ENCODE measurements at places on chromosomes 12 and 14.

- DNase-seq: no peak
Measured at GRCh38 chr12:51823875-51824565, 24.5 kb downstream of the FIGNL2 start.

- DNase-seq: no peak
Measured at GRCh38 chr14:20971705-20972021, 16.4 kb downstream of the RNASE2 start.

DNA sequence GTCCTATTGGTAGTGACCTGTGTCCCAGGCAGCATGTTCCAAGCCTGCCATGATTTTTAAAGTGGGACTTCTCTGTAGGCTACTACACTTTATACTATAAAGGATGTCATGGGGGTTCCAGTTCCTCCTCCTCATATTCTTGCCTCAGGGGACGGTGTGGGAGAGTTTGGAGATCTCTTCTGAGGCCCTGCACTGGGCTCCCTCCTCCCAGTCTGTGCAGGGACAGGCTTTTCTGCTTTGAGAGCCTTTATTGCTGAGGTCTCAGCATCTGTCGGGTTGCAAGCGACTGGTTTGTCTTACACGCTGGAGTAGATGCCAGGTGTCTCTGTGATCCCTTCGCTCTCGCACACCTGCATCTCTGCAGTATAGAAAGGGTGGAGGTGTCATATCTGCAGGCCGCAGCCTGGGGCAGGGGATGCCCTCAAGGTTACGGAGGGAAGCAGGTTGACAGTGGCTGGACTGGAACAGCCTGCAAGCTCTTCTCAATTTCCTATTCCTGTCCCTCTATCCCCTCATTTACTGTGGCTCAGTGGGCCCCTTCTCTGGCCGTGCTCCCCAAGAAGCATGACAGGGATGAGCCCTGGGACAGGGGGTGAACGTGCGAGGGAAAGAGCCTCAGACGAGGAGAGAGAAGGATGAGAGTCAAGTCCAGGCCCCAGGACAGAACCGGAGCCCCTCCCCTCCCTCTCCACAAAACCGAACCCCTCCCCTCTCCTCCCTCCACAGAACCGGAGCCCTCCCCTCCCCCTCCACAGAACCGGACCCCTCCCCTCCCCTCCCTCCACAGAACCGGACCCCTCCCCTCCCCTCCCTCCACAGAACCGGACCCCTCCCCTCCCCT is 51.3 kb downstream of the SLC6A12 start:
- DNase-seq: no peak

- no peak for DNase-seq
Measured at GRCh38 chr14:66306101-66306500, 180.1 kb upstream of the CCDC196 start.

DNA sequence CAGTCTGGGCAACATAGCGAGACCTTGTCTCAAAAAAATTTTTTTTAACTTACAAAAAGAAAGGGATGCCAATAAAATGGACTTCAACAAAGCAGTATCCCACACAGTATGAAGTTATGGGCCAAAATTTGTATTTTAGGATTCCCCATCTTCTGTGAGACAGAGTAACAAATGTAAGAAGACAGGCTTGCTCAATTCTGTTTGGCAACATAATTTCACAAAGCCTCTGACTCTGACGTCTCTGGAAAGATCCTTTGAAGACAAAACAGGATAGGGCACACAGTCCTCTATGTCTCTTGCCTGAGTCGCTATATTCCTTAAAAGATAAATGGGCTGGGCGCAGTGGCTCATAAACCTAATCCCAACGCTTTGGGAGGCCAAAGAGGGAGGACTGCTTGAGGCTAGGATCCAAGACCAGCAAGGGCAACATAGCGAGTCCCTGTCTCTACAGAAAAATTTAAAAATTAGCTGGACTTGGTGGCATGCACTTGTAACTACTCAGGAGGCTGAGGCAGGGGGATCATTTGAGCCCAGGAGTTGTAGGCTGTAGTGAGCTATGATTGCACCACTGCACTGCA is 1.1 kb upstream of the HOMEZ start:
- DNase-seq: no peak

- DNase-seq: no peak
Measured at GRCh38 chr12:64895526-64895925, 71.1 kb downstream of the TBC1D30 start.

GRCh38 chr12:52009081-52009751 is 2.5 kb downstream of the TAMALIN start:
- DNase-seq: no peak

- no peak for DNase-seq
Measured at GRCh38 chr14:22466491-22466890, 122.5 kb downstream of the DAD1 start.

DNA sequence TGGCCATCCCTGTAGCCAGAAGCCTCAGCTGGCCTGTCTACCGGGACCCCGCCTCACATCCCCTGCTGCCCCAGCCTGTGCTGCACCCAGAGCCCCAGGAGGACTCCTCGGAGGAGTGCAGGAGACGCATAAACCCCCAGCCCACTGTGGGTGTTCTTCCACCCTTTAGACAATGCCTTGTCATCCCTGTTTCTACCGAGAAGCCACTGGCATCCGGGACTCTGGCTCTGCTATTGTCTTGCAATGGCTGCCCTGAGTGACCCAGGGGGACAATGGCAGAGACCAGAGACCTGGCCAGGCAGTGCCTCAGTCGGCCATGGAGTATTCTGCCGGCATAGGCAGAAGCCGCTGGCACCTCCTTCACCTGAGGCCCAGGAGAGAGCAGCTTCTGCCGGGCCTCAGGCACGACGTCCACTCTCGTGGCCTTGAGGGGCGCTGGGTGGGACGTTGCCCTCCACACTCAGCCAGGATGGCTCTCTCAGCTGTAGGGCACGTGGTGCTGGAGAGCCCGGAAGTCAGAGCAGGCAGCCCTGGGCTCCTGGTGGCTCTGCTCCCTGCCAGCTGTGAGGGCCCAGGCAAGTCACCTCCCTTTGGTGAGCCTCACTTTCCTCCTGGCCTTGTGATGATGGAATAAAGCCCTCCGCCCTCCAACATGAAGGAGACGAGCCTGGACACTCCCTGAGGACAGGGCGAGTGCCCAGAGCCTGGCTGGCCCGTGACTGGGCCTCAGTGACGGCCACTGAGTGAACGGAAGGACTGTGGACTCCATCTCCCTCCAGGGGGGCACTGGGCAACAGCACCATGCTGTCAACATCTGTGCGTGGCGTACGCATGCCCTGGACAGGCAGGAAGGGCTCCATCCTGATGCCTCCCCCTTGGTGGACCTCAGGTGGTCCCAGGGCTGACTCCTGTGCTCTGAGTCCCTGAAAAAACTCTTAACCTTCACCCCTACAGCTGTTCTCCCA is 41.0 kb downstream of the TRAFD1 start:
- no peak for DNase-seq

- DNase-seq: no peak
Measured at GRCh38 chr12:123971770-123972456, 718 bp downstream of the CCDC92 start.

GRCh38 chr12:65607401-65607841 is 216.9 kb upstream of the HMGA2 start:
- no peak for DNase-seq

DNA sequence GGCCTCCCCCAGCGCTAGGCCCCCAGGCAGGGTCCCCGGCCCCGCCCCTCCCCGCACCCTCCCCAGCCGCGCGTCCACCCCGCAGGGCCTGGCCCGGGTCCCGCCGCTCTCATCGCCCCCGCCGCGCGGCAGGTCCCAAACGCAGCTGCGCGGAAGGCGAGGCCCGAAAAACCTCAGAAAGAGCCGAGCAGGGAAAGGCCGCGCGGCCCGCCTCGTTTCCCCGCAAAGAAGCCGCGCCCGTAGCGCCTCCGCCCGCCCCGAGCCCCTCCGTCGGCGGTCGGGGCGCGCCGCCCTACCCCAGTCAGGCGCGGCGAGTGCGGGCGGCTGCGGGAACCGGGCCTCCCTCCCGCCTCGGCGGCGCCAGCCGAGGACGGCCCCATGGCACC is 324 bp downstream of the POLE start:
- DNase-seq: no peak

- no peak for DNase-seq
Measured at GRCh38 chr14:71539650-71540285, 392.5 kb upstream of the RGS6 start.

GRCh38 chr14:82854131-82854530 is 1320.5 kb upstream of the SEL1L start:
- no peak for DNase-seq

- no peak for DNase-seq
Measured at GRCh38 chr12:132593521-132593920, 16.9 kb downstream of the LRCOL1 start.

DNA sequence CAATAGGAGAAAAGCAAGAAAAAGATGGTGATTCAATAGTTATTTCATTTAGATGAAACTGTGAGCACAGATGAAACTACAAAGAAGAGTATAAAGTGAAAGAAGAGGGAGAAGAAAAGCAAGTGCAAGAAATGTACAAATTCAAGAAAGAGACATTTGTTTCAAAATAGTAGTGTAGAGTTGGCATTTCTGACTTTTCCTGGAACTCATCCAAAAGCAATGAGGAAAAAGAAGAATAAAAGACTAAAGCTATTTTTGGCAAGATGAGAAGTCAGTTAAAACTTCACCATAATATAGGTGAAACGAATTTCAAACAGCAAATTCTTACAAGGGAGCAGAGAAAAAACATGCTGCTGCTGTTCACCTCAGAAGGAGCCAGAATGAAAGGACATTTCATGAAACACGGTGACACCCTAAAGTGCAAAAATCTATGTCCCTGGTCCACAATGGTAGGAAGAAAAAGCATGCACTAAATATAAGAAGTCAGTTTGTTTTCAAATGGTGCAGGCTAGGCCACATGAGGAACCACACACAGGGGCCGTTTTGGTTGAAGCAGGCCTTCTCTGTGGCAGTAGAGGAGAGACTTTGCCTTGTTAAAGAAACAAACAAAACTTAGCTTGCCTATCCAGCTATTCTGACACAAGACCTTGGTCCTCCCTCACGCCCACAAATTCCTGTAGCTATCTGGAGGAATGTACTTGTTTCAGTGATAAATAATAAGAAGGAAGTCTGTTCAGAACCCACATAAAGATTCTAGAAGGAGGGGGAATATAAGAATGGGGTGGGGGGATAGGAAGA is 11.1 kb upstream of the CMAS start:
- DNase-seq: no peak

DNA sequence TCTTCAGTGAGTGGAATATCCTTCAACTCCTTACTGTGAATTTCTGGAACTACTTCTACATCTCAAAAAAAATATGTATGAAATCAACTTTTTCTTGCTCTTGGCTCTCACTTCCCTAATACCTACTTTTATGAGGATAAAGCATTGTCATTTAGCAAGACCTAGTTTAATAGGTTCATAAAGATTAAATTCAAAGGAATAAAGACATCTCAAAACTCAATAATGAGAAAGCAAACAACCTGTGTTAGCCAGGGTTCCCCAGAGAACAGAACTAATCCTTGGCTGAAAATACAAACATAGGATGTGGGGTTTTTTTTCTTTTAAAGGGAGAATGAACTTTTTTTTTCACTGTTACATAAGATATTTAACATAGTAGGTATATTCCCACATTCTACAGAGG is 57.9 kb downstream of the SCFD1 start:
- no peak for DNase-seq

DNA sequence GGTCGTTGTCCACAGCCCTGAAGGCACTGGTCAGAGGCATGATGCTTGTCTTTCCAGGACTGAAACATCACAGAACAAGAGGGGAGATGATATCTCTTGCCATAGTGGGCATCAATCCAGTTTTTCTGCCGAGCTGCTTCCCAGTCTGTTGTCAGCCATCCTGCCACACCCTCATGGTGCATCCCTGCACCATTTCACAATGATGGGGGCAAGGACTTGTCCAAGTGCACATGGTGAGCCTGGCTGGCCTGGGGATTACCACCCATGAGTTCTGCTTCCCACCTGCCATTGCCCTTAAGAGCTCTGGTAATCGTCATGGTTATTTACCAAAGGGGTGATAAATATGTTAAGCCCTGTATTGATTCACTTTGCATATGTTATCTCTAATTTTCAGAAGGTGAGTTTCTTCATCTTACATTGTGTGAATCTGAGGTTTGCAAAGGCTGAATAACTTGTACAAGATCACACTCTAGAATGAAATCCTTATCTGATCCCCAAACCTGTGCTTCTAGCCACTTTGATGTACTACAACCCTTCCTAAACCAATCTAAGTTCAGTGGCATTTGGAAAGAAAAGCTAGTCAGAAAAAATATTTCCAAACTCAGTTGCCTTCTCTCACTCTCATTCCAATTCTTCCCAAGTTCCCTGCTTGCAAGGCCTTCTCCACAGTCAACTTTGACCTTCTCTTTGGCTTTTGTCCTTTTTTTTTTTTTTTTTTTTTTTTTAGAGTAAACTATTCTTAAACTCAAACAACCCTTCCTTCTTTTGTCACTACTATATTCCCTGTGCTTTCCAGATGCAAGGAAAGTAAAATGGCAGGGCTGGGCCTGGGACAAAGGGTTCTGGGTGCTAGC is 2.3 kb downstream of the AVIL start:
- no peak for DNase-seq
